Stomach (tissue), 19 donors: ENCODE measurements at places on chromosomes 1 and 21. TPM values are rescaled to one million over a fixed set of nuclear protein-coding genes. Genes with fewer than 3 reads are reported as not detected.
A peak's percentile ranks its signal among the peaks of the same experiment; 100 is the strongest.

DNA sequence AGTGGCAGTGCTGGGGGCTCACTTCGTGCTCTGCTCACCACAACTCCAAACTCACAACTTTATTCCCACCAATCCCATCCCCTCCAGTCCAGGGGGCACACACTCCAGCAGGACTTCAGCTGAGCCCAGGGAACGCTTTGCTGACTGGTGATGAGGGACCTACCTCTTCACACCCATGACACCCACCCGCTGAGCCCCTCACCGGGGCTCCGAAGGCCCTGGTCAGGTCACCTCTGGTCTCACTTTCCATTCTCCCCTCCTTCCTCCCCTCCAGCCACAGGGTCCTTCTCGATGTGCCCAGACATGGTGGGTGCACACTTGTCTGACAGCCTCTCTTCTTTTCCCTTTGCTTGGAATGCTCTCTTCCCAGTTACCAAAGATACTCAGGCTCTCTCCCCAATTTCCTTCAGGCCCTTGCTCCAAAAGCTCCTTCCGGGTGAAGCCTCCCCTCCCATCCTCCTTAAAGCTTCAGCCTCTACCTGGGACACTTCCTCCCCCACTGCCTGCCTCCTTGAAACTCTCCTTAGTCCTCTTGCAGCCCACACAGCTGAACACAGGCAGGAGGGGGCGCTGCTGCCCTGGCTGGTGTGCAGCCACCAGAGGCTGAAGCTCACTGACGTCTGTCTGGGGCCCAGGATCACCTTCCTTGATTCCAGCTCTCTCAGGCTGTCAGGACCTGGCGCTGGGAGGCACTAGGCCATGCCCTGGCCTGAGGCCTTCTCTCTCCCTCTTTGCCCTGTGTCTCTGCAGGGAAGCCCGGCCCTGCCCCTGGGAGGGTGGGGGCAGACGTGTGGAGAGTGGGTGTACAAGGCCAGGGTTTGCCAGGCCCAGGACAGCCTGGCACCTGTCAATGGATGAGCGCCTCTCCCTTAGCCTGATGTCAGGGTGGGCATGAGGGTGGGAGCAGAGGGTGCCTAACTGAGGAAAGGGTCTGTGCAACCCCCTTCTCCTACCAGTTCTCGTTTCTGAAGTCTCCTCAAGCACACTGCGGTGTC lies 1.6 kb downstream of the KCNE1 start:
- no peaks in the 10 kb centered on the region for H3K36me3 ChIP-seq
- H3K4me1 ChIP-seq = peaks cover 12% of the 10 kb centered on the region
- no peak overlapping the region for H3K27ac ChIP-seq
- peak; percentile 79 for DNase-seq
- peak overlapping the region; percentile 0 for H3K4me3 ChIP-seq

IVL gene
- not detected for total RNA-seq

DNA sequence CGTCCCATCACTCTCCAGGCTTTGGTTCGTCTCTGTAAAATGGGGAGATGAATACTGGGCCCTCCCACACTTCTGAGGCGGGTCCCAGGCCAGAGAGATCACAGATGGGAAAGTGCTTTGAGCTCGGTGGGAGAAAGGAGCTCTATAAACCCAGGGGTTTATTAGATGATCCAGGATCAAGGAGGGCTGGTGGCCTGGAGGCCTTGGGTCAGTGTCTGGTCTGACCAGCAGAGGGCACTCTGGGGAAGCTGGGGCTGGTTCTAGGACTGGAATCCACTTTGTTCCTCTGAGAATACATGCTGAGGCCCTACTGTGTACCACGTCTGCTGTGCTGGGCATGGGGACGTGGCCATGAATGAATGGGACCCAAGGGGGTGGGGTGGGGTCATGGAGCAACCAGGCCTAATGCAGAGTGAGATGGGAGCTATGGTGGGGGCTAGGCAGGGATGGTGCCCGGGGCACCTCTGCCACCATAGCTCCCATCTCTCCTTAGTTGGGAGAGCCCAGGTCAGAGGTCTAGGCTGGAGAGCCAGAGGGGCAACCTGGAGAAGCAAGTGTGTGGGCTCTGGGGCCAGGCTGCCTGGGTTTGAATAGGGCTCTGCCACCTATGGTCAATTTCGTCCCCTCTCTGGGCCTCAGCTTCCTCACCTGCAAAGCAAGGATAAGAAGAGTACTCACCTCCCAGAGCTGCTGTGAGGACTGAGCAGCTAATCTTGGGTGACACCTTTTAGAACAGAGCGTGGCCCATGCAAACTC lies 9.0 kb upstream of the FAM131C start:
- H3K27me3 ChIP-seq = no peaks in the 10 kb centered on the region
- peaks cover 7% of the 10 kb centered on the region for H3K4me1 ChIP-seq
- no peaks in the 10 kb centered on the region for H3K36me3 ChIP-seq
- peak; percentile 83 for DNase-seq
- no peak overlapping the region for H3K27ac ChIP-seq

- no peaks in the 10 kb centered on the region for H3K27me3 ChIP-seq
- no peak overlapping the region for H3K4me3 ChIP-seq
- DNase-seq = no peak
Measured at GRCh38 chr1:18407166-18408045, 73.3 kb upstream of the KLHDC7A start.

SYT11 gene
- 1.4 TPM for total RNA-seq

DNA sequence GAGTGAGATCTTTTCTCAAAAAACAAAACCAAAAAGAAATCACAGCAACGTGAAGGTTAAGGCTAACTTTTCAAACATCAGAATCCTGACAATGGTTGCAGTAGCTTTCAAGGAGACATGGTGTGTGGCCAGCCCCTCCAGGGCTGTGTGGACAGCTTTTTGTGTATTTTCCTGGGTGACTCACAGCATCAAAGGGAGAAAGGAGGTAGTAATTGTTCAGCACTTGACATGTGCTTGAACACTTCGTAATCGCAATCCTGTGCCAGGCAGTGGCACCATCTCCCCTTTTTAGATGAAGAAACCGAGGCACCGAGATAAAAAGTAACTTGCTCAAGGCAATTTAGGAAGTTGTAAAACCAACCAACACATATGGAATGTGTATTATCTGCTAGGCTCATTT lies 10.3 kb downstream of the NBL1 start:
- no peak overlapping the region for H3K4me3 ChIP-seq
- no peak for DNase-seq
- no peak overlapping the region for H3K27ac ChIP-seq
- peaks cover 53% of the 10 kb centered on the region for H3K4me1 ChIP-seq

GRCh38 chr21:38712071-38712470 lies 93.7 kb upstream of the ETS2 start:
- peaks cover 5% of the 10 kb centered on the region for H3K27me3 ChIP-seq
- H3K27ac ChIP-seq = no peak overlapping the region
- H3K36me3 ChIP-seq = no peaks in the 10 kb centered on the region
- DNase-seq = peak; percentile 46
- H3K4me3 ChIP-seq = no peak overlapping the region

- H3K27ac ChIP-seq = no peak overlapping the region
- no peak overlapping the region for H3K4me3 ChIP-seq
- H3K36me3 ChIP-seq = no peaks in the 10 kb centered on the region
- no peaks in the 10 kb centered on the region for H3K27me3 ChIP-seq
Measured at GRCh38 chr21:43277481-43278351, 108.9 kb downstream of the CRYAA start.

- DNase-seq = no peak
- peaks cover 38% of the 10 kb centered on the region for H3K4me1 ChIP-seq
- H3K4me3 ChIP-seq = no peak overlapping the region
- peaks cover 24% of the 10 kb centered on the region for H3K27me3 ChIP-seq
- no peaks in the 10 kb centered on the region for H3K36me3 ChIP-seq
Measured at GRCh38 chr21:45032977-45033710, 41.2 kb upstream of the ADARB1 start.

- peaks cover 49% of the 10 kb centered on the region for H3K4me1 ChIP-seq
- no peaks in the 10 kb centered on the region for H3K27me3 ChIP-seq
- DNase-seq = peak; percentile 69
- H3K27ac ChIP-seq = peak overlapping the region; percentile 10
- no peaks in the 10 kb centered on the region for H3K36me3 ChIP-seq
Measured at GRCh38 chr1:44672254-44672955, 1.9 kb downstream of the TMEM53 start.

GRCh38 chr1:34018285-34018684 lies 146.7 kb downstream of the CSMD2 start:
- H3K27me3 ChIP-seq = no peaks in the 10 kb centered on the region
- H3K36me3 ChIP-seq = no peaks in the 10 kb centered on the region
- no peak overlapping the region for H3K27ac ChIP-seq

NGF gene
- 3.1 TPM for total RNA-seq
